ENCODE measurements at places on chromosomes 5 and 9.

DNA sequence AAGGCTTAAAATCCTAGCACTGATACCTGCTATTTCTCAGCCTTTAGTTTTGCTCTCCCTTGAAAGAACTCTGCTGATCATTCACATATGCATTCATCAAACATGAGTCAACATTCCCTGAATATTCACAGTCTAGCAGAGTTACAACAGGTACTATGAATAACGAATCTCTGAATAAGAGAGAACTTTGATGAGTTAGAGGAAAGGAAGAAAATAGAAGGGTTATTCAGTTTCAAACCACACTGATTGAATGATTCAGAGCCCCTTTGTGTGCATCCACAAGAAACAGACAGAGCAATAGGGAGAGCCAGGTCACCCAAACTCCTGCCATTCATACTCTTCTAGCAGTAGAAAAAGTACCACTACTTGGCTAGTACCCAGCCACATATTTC, 36.0 kb downstream of the FOXD1 start:
- no peak for DNase-seq

DNA sequence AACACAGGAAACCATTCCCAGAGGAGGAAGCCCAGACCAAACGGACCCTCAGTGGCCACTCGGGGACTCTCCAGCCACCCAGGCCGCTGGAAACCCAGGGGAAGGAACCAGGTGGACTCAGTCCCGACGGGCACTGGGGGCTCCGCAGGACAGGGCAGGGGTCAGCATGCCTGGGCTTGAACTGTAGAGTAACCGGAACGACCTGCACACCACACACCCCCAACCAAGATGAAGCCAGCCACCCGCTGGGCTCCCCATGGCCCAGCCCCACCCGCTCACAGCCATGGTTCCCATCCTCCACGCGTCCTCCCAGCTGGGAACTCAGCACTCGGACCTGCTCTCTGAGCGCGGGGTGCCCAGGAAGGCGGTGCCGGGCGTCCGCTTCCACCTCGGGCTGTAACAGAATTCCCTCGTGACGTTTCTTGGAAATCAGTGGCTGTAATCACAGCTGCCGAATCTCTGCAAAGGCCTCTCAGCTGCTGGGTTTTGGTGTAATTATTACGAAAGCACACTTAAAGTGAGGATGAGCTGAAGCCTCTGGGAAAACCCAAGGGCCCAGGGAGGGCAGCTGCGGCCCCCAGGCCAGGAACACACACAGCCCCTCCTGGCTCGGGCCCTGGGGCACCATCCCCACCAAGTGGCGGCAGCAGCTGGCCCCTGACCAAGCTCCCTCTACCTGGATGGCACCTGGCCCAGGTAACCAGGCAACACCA, 13.8 kb downstream of the NACC2 start:
- DNase-seq: no peak

DNA sequence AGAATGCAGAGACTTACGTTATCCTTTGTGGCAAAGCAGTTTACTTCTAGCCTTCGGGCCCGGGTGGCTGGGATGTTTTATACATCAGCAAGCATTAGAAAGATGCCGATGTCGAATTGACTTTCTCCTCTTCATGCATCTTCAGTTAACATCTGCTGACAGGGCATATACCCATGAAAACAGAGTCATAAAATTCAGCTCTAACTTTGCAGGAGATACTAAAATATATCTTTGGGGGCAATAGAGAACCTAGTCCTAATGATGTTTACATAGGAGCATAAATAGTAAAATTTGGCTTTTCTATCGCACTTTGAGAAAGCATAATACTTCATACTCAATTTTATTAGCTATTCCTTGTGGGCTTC, 247.9 kb downstream of the PRELID2 start:
- DNase-seq: no peak

- DNase-seq: no peak
Observed at GRCh38 chr9:93630806-93631411, 54.5 kb downstream of the PHF2 start.

- no peak for DNase-seq
Observed at GRCh38 chr5:148290271-148291195, 21.7 kb upstream of the SPINK7 start.

- DNase-seq: no peak
Observed at GRCh38 chr5:91794856-91795548, 411.9 kb upstream of the ARRDC3 start.

DNA sequence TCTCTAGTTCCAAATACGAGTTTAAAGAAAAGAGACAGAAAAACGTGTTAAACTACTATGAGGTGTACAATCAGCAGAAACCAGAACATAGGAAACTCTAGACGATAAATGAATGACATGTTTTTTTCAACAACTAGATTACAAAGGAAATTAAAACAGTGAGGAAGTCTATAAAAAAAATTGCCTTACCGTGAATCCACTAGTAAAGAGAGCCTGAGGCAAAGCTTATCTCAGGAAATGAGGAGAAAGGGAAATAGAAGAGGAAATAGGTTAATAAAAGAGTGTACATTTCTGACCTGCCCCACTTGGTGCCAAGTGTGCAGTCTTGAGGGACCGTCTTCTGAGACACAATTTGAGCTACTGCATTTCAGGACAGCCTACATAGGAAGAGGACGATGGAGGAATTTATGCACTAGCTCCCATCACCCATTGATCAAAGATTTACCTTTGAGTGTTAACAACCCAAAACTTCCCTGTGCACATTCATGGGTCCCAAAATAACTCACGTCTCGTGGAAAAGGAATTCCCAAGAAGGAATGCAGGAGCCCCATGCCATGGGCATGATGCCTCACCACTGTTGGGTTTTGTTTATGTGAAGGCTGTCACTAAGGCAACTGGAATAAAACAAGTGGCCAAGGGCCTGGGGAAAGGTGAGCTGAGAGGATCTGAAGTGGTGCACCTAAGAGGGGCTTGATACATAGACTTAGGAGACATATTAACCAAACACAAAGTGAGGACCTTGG, 53.6 kb upstream of the SLC1A3 start:
- DNase-seq: no peak

DNA sequence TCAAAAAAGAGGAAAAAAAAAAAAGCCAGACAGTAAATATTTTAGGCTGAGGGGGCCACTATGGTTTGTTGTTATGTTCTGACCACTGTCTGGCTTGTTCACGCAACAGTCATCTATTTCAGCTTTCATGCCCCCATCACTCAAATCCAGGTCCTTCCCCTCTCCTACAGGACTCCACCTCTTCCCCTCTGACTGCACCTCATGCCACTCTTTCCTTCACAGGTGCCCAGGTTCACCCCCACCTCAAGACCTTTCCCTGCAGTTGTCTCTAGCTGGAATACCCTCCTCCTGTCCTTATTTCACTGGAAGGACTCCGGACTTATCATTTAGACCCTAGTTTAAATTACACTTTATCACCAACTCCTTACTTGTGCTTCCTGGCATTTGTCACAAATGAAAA, 3.5 kb downstream of the RPS14 start:
- no peak for DNase-seq

DNA sequence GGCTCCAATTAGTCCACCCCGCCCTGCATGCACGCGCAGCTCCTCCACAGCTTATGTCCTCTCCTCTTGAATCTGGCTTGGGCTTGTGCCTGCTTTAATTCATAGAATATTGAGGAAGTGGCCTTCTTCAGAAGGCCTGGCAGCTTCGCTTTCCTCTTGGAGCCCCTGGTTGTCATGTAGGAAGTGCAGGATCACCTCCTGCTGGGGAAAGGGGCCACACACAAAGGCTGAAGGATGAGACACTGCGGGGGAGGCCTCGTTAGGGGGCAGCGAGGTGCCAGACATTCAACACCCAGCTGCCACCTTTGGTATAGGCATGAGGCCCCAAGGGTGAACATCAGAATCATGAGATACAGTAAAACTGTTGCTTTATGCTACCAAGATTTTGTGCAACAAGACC, 2.7 kb upstream of the CNOT6 start:
- DNase-seq: no peak

- DNase-seq: no peak
Observed at GRCh38 chr9:129146441-129146941, 31.6 kb downstream of the IER5L start.

DNA sequence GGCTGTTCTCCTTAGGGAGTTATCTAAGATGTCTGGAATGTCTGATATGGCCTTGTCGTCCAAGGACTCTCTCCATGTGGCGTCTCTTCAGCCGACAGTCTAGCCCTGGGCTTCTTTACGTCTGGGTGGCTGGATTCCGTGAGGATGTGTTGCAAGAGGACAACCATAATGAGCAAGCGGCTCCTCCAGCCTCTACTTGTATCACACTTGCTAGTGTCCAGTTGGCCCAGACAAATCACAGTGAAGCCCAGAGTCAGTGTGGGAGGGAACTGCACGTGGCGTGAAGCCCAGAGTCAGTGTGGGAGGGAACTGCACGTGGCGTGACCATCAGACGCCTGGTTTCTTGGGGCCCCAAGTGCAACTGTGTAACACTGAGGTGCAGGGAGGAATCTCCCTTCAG, 61.1 kb downstream of the COL23A1 start:
- no peak for DNase-seq

- no peak for DNase-seq
Observed at GRCh38 chr5:73030995-73031394, 75.2 kb downstream of the FCHO2 start.
